ENCODE measurements at places on chromosomes 12 and 14.
A peak's percentile ranks its signal among the peaks of the same experiment; 100 is the strongest.

DNA sequence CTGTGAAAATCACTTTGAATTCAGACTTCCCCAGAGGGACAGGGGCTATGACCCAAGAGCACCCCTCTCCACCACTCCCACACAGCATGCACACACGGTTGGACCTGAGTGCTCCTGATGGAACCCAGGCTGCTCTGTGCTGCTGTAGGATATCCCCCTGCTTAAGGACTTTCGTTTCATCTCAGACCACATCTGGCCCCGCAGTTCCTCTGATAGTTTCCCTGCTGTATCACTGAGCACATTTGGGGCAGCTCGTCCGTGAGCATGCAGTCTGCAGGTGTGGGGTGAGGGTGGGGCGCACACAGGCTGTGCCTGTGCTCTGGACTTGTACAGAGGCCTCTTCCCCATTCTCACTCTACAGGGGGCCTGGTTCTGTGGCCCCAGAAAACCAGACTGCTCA lies 345.2 kb upstream of the FKBP4 start:
- DNase-seq = no peak

DNA sequence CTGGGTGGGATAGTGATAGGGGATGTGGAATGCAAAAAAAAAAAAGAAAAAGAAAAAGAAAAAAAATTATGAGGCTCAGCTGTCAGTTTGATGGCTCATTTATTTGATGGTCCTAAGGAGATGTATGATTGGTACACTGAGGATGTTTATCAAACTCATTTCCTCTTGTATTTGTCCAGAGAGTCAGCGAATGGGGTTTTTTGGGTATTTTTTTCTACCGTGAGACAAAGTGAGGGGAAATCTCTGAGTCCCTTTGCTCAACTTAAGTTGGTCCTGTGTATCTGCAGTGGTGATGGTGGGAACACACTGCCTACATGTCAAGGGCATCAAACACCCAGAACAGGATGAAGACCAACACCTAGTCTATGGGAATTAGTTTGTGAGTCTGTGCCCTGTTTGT lies 176.9 kb upstream of the HIF1A start:
- no peak for DNase-seq

DNA sequence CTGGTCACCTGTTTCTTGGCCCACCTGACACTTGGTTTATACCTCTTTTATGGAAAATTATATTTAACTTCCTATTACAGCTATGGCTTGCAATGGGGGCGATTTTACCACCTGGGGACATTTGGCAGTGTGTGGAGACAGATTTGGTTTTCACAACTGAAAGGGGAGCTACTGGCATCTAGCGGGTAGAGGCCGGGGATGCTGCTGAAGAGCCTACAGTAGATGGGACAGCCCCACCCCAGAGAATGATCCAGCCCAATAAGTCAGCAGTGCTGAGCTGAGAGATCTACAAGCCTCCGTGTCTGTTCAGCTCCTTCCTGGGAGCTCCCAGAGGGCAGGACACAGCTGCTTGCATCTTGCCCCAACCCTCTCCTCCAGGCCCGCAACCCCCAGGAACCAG lies 302.8 kb downstream of the CACNA1C start:
- no peak for DNase-seq

GRCh38 chr12:78559416-78559815 lies 305.2 kb upstream of the SYT1 start:
- peak; percentile 3 for DNase-seq

DNA sequence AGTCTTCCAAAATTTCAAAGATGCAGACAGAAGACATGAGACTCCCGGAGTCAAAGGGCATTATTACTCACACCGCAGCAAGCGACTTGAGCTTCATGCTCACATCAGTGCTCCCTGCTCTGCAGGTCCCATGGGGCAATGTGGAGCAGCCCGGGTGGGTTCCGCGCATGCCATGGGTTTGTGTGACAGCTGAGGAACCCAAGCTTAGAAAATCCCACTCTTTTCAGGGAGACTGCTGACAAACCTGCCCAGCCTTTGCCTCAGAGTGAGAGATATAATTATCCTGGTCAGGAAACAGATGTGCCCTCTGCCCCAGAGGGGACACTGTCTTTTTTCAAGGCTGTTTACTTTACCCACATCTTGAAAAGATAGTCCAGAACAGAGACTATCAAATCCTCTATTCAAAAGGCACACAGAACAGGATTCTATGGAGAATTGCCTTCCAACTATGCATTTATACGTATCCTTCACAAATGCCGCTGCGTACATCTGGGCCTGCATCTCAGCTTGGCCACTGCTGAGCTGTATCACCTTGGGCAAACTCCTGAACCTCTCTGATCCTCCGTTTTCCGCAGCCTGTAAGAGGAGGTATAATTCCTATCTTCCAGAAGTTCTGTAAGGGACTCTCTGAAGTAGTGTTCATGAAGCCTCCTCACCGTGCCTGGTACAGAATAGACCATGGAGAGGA lies 16.0 kb downstream of the C14orf132 start:
- no peak for DNase-seq

GRCh38 chr12:80282226-80282625 lies 161.8 kb upstream of the PTPRQ start:
- DNase-seq = no peak

- no peak for DNase-seq
These were observed 36.0 kb downstream of the SLC8A3 start for GRCh38 chr14:70152704-70153103.

DNA sequence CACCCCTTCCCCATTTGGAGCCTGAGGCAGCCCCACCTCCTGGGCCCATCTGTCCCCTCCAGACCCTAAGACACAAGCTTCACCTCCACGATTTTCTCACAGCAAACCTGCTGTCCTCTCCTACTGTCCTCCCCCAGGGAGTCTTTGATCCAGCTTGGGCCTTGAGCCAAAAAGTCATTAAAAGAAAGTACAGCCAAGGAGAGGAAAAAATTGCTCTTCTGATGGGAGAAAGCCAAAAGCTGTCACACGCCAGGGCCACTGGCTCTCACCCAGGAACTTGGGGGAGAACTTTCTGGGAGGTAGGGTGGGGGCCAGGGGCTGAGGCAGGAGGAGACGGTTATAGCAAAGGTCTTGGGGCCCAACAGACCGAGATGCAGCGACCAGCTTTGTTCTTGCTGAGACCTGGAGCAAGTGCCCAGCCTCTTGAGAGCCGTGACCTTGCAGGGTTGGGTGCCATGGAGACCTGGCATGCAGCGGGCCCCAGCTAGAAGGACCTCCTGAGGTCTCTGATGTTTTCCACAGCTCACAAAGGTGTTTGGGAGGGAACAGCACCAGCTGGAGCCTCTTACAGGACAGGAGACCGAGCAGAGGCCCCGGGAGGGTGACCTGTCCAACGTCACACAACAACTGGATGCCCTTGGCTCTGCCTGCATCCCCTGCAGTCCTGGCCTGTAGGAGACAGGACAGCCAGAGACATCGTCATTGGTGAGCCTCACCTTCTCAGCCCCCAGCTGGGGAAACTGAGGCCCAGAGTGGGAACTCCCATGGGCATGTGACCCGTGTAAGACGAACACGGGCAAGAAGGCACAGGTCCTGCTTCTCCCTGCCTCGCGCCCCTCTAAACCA lies 124.5 kb downstream of the CALM1 start:
- DNase-seq = peak; percentile 50

GRCh38 chr12:2341051-2341751 lies 288.4 kb downstream of the CACNA1C start:
- DNase-seq = no peak

DNA sequence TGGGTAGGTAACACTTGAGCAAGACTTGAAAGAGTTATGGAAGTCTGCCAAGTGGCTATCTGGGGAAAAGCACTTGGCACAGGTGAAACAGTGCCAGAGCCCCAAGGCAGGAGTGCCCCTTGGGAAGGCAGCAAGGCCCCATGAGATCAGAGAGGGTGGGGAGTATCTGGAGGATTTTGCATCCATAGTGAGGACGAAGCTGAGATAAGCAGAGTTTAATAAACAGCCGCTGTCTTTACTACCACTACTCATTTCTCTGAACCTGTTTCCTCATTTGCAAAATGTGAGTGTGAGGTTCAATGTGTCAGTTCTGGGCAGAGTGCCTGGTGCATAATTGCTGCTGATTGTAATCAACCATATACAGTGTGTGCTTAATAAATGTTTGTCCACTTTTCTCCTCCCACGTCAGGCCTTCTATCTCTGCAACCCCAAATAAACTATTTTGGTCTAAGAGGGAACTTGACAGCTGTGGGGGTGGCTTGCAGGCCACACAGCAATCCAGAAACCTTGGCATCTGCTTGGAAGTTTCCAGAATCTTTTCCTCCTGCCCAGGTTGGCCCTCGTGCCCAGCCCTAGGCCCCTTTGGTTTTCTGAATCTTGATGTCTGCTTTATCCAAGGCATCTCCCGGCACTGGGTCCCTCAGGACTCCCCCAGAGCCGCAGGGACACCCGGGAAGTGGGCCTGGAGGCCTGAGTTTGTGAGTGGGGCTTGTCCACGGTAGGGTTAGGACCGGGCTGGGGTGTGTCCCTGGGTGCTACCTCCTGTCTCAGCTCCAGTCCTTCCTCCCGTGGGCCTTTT lies 4.5 kb downstream of the ABCB9 start:
- DNase-seq = no peak

- DNase-seq = no peak
These were observed 57.9 kb downstream of the SLCO1A2 start for GRCh38 chr12:21276826-21277225.

DNA sequence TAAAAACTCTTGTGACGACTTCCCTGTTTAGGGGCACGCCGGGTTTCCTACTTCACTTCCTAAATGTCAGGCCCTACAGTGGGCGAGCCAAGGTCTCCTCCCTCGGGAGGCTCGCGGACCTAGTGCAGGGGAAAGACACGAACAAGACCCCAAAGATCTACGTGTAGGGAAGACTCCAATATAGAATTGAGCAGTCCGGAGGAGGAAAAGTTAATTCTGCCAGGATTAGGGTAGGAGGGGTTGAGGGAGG lies 564 bp downstream of the ATXN3 start:
- no peak for DNase-seq

- DNase-seq = no peak
These were observed 51.0 kb downstream of the KANSL2 start for GRCh38 chr12:48631071-48631470.

- no peak for DNase-seq
These were observed 30.2 kb upstream of the NR1H4 start for GRCh38 chr12:100443434-100443833.

- DNase-seq = no peak
These were observed at the start of gene OTOGL for GRCh38 chr12:80099259-80099658. TSS of gene OTOGL (plus strand) at chr12:80099537. CDS start at chr12:80209432, 109,895 bp downstream.

- DNase-seq = no peak
These were observed at the start of gene TSHR for GRCh38 chr14:80955416-80955941. TSS of gene TSHR (plus strand) at chr14:80955621. CDS start at chr14:80955681, 60 bp downstream.

GRCh38 chr12:20339060-20339459 lies 29.3 kb upstream of the PDE3A start:
- no peak for DNase-seq

- no peak for DNase-seq
These were observed 154.3 kb upstream of the CCND2 start for GRCh38 chr12:4119157-4119761.

DNA sequence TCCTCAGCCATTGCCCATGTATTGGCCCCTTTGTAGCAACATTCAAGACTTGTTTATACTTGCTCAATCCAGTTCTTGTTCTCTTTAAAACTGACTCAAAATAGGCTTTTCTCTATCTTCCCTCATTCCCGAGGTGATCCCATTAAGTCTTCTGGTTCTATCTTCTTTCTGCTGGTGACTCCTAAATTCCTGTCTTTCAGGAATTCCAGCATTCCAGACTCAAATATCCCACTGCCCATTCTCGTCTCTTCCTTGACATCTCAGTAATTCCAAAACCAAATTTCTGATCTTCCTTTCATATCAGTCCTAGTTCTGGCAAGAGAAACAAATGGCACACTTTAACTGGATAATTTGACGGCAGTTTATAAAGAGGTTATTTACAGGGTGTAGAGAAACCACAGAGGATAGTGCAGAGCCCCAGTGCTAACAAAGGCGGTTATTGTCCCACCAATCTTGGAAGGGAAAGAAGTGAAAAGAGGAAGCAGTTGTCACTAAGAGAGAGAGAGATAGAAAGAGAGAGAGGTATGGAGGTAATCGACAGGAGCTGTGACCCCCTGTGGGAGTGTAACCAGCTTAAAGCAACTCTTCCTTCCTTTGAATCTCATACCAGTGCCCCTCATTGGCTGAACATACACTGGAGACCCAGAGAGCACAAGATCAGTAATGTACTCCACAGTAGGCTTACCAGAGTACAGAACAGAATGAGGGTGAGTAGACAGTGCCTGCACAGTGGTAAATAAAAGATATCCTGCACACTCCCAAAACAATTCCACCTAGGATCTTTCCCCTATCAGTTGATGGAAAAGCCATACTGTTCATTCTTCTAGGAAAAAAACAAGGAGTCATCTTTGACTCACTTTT lies 177.6 kb upstream of the LMNTD1 start:
- DNase-seq = no peak

DNA sequence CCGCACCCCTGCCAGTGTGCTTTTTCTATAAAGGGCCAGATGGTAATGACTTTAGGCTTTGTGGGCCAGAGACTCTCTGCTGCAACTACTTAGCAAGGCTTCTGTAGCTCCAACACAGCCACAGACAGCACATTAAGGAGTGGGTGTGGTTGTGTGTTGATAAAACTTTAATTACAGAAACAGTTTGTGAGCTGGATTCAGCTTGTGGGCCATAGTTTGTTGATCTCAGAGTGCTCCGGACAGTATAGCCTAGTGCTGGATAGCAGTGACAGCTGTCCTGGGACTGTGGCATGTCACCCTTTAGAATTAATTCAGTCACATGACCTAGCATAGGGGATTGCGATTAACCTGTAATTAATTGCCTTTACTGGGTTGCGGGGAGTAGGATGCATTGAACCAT lies 109.7 kb downstream of the ZNF664 start:
- DNase-seq = no peak

GRCh38 chr14:95428557-95428956 lies 87.9 kb downstream of the SYNE3 start:
- no peak for DNase-seq

- DNase-seq = no peak
These were observed 395 bp upstream of the GNB3 start for GRCh38 chr12:6840330-6840729.

DNA sequence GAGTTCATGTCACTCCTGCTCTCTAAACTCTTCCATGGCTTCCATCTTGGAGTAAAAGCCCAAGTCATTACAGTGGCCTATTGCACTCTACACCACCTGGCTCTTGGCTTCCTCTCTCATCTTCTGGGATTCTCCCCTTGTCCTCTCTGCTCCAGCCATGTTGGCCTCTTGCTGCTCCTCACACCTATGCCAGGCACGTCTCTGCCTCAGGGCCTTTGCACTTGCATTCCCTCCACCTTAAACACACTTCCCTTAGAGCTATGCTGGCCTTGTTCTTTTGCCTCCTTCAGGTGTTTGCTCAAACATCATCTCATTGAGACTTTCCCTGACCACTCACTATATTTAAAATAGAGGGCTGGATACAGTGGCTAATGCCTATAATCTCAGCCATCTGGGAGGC lies 23.3 kb upstream of the RPH3A start:
- DNase-seq = no peak

GRCh38 chr12:31315044-31315715 lies 10.8 kb downstream of the SINHCAF start:
- no peak for DNase-seq

- peak; percentile 66 for DNase-seq
These were observed 1.1 kb downstream of the ATXN2 start for GRCh38 chr12:111597831-111598636.

GRCh38 chr14:63564318-63564717 lies 21.1 kb upstream of the PPP2R5E start:
- no peak for DNase-seq
